ENCODE measurements at places on chromosomes 16 and 17. TPM values are rescaled to one million over a fixed set of nuclear protein-coding genes. Genes with fewer than 3 reads are reported as not detected.

DNA sequence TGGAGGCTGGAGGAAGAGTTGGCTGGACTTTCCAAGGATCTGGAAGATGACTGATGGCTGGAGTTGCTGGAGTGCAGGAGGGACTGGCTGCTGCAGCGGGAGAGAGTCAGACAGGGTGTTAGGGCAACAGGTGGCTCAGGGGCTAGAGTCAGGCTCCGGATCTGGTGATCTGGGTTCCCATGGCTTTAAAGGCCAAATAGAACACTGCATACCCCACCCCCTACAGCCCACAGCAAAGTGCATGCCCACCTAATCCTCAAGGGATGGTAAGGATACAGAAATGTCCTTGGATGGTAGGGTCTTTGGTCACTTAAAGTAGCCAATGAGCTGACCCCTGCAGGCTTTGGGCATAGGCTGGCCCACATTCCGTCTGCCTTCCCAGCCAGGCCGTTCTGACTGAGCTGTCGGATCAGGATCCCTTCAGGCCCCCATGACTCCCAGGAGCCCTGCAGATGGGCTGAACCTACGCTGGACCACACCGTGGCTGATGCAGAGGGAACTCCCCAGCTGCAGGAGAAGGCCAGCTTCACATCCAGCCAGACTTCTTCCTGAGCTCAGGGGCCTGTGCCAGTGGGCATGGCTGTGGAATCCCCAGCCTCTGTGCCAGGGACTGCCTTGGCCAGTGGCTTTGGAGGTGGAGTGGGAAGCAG lies 13.9 kb downstream of the TNS4 start:
- DNase-seq, result no peak

DNA sequence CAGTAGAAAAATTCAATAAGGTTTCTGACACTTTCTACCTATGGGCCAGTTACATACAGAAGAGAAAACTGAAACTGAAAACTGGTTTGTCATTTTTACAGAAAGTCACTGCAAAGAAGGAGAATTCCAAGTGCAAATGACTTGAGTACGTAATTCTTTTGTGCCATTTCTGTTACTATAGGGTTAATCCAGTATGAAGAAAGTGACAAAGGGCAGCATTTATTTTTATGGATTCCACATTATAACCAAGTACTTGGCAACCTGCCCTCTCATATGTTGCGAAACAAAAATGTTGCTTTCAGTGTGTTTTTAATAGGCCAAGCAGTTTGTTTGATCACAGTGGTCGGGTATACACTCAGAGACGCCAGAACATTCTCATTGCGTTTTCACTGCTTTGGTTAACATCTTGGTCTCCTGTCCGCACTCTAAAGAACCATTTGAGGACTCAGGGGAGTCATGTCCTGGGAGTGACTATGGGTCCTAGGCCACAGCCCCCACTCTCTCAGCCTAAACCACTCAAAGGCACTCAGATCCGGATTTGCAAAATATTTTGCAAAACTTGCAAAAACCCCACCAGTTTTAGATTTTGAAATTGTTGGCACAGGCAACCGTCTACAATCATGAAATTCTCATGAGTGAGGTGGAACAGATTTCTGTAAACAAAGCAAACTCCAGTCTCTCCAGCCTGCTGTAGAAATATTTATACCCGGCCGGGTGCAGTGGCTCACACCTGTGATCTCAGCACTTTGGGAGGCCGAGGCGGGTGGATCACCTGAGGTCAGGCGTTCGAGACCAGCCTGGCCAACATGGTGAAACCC lies 15.4 kb upstream of the HELZ start:
- no peak for DNase-seq

DNA sequence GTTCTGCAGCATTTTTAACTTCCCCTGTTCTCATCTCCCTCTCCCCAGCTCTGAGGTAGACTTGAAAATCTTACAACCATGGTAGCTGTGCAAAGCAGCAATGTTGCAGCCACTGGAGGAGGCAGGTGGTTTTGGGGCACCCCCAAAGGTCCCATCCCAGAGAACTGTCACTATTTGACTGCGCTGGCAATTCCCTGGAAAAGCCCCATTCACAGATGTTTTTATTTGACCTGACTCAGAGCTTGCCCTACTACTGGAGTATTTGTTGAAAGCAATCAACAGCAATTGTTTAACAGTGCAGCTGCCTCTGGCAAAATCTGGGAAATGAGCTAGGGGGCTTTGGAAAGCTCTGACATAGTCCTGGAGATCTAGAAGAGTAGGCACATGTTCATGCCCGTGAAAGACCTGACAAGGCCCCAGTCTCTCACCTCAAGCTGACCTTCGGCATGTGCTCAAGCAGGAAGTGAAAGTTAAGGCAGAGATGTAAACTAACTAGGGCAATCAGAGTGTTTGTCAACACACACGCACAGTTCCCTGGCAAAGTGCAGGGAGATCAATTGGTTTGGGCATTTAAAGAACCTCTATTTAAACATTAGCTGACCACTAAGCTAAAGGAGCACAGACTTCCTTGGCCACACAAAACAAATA lies 19.7 kb upstream of the PIK3R5 start:
- no peak for DNase-seq

DNA sequence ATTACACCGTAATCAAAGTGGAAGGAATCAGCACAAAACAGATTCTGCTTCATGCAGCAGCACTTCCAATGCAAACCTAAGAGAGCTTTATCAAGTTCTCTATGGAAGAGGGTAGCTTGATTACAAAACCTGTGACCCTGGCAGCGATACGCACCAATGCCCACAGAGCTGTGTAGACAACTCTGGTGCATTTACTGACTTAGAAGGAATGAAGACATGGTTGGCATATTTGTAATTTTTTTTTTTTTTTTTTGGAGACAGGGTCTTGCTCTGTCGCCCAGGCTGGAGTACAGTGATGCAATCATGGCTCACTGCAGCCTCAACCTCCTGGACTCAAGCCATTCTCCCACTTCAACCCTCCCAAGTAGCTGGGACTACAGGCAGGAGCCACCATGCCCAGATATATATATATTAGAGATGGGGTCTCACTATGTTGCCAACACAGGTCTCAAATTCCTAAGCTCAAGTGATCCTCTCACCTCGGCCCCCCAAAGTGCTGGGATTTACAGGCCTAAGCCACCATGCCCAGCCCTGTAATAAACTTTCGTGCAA lies 49.4 kb downstream of the XPO6 start:
- DNase-seq, result no peak

- no peak for DNase-seq
These were observed 48.0 kb downstream of the TEKT5 start for GRCh38 chr16:10646581-10647263.

- no peak for DNase-seq
These were observed 8.8 kb upstream of the CEP20 start for GRCh38 chr16:15897121-15897780.

DNA sequence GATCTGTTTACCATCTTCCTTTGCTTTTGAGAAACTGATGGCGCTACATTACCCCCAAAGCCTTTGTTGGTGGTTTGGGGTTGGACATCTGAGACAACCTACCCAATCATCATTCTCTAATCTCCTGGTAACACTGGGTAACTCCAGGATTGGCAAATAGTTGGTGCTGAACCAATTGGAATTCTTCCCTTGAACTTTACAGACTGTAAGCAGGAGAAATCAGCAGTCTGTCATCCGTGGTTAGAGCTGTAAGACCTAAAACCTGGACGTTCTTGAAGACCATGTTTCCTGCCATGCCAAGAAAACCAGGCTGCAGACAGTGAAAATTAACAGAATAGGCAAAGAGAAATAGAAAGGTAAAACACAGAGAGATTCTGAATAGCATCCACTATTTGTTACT lies 398.8 kb upstream of the SALL1 start:
- DNase-seq, result no peak

DNA sequence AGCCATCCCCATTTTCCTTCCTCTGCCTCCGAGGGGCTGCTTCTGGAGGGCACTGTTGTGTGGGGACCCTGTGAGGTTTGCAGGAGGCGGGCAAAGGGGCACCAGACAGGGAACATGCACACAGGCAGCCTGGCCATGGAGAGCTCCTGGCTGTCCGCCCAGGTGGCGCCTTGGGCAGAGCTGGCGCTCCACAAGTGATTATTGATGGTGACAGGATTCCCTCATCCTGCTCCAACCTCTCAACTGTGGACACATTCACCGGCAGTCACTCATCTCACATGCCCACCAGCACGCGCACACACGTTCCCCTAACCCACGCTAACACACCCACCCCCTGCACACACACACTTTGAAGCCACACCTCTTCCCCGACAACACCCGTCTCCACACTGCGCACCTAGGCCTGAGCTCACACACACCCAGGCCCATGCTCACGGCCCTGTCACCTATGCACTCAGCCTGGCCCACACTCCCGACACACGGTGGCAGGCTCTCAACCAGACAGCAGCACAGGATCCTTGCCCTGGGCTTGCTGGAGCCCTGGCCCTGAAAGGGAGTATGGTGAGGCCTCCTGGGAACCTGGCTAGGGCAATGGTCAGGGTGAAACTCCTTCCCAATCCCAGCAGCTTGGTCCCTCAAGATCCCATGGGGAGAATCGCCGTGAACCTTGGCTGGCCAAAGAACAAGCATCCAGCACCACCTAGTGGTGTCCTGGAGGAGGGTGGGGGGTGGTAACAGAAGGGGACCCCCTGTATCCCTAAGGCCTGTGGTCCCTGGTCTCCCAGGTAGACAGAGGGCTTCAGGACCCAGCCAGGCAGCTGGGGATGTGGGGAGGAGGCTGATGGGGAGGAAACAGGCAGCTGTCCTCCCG lies 3.6 kb downstream of the PNMT start:
- no peak for DNase-seq

DNA sequence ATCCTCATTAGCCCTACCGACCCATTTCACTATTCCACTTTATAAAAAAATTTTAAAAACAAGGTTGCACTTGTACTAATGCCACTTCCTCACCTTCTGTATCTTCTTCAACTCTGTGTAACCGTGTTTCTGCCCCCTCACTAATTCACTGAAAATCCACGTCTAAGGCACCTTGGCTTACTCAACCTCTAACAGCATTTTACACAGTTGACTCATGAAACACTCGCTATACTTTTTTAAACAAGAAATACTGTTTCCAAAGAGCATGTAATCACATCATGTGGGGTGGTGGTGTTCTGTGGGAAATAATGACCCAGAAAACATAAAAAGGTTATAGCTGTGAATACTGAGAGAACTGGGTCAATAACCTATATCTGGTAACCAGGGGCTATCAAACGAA lies 79.9 kb downstream of the NCOR1 start:
- DNase-seq, result no peak

The ZNF597 gene
- 4.2 TPM for total RNA-seq

The CDT1 gene
- total RNA-seq, result 4.3 TPM

The MAF gene
- 0.18 TPM for total RNA-seq

The TNP2 gene
- not detected for total RNA-seq

The GDPD3 gene
- 4.9 TPM for total RNA-seq
